ENCODE measurements at places on chromosomes 5 and 9.

DNA sequence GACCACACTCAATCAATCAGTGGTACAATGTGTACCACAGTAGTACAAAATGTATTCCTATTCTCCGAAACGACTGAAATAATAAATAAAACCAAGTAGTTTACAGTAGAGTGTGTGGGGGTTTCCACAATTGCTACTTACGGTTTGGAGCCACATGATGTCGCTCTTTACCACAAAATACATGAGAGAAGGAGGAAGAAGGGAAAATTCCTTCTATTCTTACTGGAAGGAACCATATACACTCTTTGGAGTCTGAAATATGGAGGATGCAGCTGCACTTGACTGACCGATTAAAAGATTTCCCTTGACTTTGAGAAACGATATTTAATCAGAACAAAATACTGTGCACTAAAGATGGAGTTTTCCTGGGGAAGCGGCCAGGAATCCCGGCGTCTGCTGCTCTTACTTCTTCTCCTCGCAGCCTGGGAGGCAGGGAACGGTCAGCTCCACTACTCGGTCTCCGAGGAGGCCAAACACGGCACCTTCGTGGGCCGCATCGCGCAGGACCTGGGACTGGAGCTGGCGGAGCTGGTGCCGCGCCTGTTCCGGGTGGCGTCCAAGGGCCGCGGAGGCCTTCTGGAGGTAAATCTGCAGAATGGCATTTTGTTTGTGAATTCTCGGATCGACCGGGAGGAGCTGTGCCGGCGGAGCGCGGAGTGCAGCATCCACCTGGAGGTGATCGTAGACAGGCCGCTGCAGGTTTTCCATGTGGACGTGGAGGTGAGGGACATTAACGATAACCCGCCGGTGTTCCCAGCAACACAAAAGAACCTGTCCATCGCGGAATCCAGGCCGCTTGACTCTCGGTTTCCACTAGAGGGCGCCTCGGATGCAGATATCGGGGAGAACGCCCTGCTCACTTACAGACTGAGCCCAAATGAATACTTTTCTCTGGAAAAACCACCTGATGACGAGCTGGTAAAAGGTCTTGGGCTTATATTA lies at the start of gene PCDHA4:
PCDHA4 (plus strand) TSS at position 235 of the 942 bp plus-strand sequence.
- DNase-seq = no peak

- DNase-seq = no peak
Measured at GRCh38 chr9:114304416-114305188, 18.3 kb upstream of the ORM1 start.

DNA sequence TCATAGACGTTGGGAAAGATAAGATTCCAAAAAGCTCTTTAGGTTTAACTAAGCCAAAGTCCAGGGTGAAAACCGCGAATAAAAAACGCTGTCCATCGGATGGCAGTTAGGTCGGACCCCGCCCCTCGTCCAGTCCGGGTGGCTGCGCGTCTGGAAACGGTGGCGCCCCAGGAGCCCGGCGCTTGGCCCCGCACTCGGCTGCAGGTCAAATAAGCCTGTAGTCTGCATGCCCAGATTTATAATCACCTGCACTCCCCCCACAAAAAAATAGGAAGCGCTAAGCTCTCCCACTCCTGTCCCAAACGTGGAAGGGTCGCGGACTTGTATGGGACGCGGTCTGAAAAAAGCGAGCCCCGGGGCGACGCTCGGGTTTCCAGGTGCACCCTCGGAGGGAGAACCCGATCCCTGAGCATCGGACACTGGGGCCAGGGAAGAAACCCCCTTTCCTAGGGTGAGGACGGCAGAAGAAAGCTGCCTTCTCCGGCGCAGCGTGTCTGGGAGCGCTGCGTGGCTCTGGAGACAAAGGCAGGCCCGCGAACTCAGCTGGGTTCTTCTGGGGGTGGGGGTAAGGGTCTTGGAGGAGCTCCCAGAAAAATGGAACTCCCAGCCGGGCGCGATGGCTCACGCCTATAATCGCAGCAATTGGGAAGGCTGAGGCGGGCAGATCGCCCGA lies 923 bp upstream of the ZBTB5 start:
- peak; percentile 58 for DNase-seq

DNA sequence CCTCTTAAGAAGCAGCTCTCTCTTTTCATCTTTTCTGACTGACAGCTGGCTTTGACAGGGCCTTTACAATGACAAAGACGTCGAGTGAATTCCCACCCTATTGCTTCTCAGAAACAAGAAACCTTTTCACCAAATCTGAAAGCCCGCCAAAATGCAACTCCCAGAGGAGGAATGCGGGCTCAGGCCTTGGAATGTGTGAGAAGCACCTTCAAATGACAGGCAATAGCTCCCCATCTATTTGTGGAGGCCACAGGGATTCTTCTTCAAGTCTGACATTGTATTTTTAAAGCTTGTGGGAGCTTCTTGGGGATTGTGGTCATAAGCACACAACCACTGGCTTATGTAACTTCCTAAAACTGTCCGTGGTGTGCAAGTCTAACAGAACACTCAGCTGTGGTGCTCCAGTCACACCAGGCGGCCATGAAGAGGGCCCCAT lies 72.7 kb downstream of the DPYSL3 start:
- no peak for DNase-seq

DNA sequence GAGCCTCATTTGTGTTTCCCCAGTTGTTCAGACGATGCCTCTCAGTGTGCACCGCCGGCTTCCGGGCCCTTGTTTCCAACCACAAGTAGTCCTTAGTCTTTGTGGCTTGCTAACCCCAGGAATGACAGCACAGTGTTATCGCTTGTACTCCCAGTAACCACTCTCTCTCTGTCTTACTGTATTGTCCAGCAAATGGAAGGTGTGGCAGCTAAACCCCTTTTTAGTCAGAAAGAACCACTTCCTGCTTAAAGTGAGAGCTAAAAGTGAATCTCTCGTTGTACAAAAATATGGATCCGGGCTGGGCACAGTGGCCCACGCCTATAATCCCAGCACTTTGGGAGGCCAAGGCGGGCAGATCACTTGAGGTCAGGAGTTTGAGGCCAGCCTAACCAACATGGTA lies 61.3 kb downstream of the ENC1 start:
- peak; percentile 73 for DNase-seq

DNA sequence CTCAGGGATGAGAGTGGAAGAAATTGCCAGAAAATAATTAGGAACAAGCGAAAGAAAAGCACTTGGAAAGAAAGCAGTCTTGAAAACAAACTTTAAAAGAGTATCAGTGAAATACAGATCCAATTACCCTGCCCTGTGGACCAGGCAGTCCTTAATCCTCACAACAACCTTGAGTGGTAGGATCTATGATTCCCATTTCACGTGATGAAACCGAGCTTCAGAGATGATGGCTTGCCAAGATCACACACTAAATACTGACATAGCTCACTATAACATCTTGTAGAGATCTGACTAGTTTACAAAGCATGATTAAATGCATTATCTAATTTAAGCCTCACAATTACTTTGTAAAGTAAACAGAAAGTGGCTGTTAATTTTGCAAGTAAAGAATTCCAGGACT lies 55.5 kb upstream of the ABCA1 start:
- DNase-seq = no peak

DNA sequence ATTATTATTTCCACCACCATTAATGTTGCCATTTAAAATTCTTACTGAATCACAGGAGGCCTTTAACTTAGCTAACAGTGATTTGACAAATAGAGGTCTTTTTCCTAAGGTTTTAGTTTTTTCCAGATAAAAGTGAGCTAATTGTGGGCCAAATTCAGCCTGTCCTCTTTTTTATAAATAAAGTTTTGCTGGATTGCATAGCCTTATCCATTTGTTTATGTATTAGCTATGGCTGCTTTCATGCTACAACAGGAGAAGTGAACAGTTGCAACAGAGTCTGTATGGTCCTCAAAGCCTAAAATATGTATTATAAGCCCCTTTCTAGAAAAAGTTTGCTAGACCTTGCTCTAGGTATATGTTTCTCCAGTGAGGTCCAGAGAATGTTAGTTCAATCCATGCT lies 172.4 kb downstream of the GDNF start:
- no peak for DNase-seq

GRCh38 chr9:133514460-133515239 lies 10.1 kb downstream of the MYMK start:
- no peak for DNase-seq

GRCh38 chr5:58491216-58491892 lies at the start of gene GAPT:
Gene GAPT, plus strand, starts transcription at chr5:58491435. Its CDS starts 3,102 bp downstream, at chr5:58494537.
- DNase-seq = no peak

GRCh38 chr5:177472460-177473442 lies 683 bp downstream of the DBN1 start:
- DNase-seq = no peak

- peak; percentile 8 for DNase-seq
Measured at GRCh38 chr5:36373527-36374086, 71.9 kb upstream of the RANBP3L start.

GRCh38 chr9:12689233-12689632 lies 4.0 kb upstream of the TYRP1 start:
- DNase-seq = no peak

DNA sequence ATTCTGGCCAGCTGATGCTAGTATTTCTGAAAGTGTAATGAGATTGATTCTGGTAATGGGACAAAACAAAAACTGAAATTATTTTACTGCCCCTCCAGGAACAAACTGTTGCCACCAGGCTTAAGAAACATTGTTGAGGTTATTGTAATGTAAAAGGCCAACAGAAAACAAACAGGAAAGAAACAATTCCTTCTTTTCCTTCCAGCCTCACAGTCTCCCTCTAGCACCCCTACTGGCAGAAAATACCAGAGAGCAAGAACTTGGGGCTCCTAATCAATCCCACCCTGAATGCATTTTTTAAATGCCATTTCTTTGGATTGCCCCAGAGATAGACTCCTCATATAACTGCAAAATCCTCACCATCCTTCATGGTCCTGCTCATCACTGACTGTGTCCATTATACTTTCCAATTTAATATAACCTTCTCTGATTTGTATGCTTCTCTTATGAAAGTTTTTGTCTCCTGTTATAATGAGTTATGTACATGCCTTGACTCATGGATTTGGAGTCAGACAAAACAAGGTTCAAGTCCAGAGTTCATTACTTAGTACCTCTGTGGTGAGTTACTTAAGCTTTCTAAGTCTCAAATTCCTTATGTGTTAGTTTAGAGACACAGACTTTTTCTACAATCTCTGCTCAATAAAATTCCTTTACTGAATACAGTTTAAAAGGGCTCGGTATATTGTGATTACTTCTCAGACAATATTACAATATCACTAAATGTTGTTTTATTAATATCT lies 157.9 kb upstream of the FBN2 start:
- DNase-seq = no peak

- DNase-seq = peak; percentile 95
Measured at GRCh38 chr5:59126708-59127573, 544.1 kb downstream of the RAB3C start.

DNA sequence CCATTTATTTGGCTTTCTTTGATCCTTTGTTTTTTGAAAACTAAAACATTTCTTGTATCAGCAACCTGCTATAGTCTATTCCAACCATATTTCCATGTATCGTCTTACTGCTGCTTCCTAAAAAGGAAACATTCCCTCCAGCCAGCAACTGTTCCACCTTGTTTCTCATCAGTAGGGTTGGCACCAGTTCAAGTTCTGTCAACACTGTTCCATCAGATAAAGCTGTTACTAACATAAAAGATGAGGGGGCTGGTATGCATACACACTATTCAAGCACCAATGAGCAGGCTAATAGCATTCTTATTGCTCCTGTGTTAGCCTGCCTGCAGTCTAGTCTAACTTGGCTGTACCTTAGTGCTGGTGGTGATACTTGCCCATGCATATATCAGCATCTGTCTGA lies 178.3 kb downstream of the CWC27 start:
- DNase-seq = no peak

DNA sequence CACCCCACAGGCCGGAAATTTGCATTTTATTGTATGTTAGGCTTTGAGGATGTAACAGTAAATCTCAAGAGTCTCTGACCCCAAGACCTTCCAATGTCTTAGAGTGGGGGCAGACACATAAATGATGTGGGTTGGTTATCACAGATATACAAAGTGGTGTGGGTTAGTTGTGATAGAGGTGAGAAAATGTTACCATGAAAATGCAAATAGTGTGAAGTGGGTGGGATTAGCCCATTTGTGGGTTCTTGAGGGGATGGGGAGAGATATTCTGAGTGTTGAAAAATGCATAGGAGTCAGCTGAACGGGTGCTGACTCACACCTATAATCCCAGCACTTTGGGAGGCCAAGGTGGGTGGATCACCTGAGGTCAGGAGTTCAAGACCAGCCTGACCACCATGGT lies 7.9 kb upstream of the RNF145 start:
- no peak for DNase-seq

DNA sequence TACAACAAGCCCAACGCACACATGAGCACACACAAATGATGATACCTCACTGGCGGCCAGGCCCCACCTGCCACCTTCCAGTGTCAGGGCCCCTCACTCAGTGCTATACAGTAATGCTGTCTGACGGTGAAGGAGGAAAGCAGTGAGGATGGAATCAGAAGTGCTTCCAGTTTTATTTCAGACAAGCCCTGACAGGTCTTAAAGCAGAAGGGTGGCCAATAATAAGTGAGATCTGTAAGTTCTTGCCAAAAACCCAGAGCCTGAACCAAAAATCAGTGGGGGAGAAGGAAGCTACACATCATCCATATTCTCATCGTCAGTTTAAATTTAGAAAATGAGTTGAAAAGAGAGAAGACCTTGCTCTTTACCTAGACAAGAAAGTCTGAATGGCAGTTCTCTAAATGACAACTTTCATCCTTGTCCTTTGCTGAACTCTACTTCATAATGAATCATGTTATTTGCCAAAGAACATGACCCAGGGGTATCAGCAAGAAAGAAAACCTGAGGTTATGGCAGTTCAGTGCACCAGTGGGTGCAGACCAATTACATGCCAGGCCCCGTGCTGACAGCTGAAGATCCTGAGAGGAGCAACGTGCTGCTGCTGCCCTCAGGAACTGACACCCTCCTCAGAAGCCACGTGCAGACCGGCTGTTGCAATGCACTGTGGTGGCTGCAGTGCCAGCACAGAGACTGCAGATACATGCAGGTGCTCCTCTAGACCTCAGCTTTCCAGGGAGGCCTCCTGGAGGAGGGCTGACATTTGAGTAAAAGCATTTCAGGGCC lies 118.7 kb downstream of the DROSHA start:
- no peak for DNase-seq

DNA sequence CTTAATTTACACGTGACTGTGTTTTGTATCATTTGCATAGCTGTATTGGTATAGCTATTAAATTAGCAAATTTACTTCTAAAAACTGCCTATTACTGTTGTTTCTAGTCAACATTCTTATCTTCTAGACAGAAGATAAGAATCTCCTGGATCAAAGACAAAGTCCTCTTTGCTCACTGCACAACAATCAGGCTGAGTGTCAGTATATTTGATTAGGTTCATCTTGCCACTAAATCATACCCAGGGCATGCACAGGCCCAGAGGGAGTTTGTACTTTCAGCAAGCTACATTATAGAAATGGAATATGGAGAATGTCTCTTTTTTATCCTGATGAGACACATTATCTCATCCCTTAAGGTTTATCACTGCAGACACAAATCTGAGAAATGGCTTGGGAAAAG lies 579.1 kb downstream of the SLCO4C1 start:
- no peak for DNase-seq

DNA sequence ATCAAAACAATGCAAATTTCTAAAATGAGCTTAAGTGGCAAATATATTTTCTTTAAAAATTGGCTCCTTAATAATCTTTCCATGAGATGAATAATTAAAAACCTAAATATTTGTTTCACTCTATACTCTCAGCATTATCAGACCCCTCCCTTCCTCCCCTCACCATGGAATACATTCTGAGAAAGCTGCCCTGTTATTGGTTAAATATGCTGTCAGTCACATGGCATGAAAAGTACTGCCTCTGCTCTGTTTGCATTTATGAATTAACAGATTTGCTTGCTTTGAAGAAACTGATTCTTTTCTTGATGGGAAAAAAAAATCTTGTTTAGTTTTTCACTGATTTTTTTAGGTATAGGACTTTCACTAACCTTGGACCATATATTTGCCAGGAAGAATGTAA lies 17.0 kb upstream of the RPS23 start:
- no peak for DNase-seq

GRCh38 chr5:142636093-142636492 lies 49.8 kb downstream of the FGF1 start:
- no peak for DNase-seq
